ENCODE measurements at places on chromosomes 1 and 21. TPM values are rescaled to one million over a fixed set of nuclear protein-coding genes. Genes with fewer than 3 reads are reported as not detected.

- H3K36me3 ChIP-seq, result no peaks in the 10 kb centered on the region
- H3K4me3 ChIP-seq, result no peak overlapping the region
- peaks cover 7% of the 10 kb centered on the region for H3K4me1 ChIP-seq
Measured at GRCh38 chr1:6861075-6861724, 75.9 kb downstream of the CAMTA1 start.

GRCh38 chr1:213987422-213987926 lies 299 bp upstream of the PROX1 start:
- peak overlapping the region; percentile 75 for H3K27ac ChIP-seq
- H3K4me1 ChIP-seq, result peaks cover 17% of the 10 kb centered on the region

DNA sequence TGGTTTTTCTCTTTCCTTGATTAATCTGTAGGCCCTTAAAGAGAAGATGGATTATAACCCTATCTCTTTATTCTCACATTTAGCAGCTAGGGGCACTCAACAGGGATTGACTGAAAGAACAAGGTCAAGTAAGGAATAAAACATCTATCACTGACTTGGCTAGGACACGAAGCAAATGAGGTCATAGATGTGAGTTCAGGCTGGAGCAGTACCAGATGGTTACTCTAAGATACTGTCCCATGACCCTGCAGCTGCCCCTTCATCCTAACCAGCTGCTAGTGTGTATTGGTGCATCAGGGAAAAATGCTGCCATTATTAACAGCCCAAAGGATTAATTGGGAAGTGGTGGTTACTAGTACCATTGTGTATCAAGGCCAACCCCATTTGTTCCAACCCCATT lies 221.9 kb downstream of the CTH start:
- H3K27me3 ChIP-seq, result no peaks in the 10 kb centered on the region
- H3K27ac ChIP-seq, result no peak overlapping the region
- H3K4me3 ChIP-seq, result no peak overlapping the region
- no peaks in the 10 kb centered on the region for H3K4me1 ChIP-seq
- no peak for DNase-seq

DNA sequence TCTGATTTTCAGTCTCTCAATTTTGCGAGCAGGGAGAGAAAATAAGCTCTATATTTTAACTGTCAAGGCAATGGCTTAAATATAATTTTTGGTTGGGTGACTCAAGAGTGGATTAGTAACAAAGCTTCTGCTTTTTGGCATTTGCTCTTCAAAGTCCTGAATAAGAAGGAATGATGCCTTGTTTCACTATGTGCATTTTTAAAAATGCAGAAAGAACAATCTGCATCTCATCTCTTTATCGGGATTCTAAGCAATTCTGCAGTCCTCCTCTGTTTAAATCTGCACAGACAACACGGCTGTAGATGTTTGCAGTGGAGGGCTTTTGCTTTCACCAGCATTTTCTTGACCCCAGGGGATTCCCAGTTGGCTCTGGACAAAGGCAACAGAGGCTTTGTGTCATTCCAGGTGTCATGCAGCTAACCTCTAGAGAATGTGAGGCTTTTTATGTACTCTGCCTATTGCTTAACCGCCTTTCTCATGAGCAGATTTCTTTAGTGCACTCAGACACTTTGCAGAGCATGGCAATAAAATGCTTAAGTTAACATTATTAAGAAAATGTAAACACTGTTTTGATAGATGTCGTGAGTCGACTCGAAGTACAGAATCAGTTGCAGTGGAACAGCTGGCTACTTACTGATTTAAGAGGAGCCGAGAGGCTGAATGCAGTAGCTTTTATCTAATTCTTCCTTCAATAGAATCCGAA lies 783.2 kb upstream of the NEGR1 start:
- DNase-seq, result no peak
- H3K4me3 ChIP-seq, result no peak overlapping the region
- H3K27ac ChIP-seq, result no peak overlapping the region
- no peaks in the 10 kb centered on the region for H3K36me3 ChIP-seq
- no peaks in the 10 kb centered on the region for H3K27me3 ChIP-seq

PTPRF gene
- 74.9 TPM for total RNA-seq

DNA sequence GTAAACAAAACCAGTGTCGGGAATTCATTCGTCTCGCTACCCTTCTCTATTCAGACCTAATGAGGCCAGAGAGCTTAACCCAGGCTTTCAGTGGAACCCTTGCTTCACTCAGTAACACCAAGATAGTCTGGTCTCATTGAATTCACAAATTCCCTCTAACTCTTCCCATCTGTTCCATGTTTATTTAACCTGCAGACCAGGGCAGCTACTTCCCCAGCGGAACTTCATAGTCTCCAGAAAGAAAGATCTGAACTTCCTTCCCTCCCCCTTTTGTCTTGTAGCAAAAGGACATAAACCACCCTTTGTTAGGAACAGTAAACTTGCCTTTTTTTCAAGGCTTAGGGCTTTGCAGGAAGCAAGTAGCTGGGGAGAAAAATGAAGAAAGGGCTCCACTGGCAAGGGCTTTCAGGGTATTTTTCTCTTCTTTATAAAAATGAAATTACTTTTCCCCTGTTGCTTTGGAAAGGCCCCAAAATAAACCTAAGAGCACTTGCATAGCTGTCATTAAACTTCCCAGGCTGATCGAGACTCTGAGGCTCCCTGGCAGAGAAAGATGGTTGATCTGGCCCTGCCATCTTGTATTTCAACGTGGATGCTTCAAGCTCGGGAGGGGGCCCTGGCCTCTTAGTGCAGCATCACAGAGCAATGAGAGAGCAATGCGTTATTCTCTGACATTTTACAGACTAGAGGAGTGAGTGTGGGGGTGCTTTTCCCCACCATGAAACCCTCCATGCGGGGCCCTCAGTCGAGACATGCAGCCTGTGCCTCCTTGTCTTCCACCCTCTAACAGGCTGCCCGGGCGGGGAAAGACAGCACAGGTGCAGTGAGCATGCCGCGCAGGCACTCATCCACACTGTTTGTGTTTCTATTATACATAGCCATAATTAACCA lies 30.0 kb downstream of the MIS18A start:
- no peak for DNase-seq
- no peaks in the 10 kb centered on the region for H3K27me3 ChIP-seq
- peaks cover 4% of the 10 kb centered on the region for H3K4me1 ChIP-seq
- H3K27ac ChIP-seq, result no peak overlapping the region

GRCh38 chr1:174447866-174448530 lies at the start of gene GPR52:
TSS of gene GPR52 (plus strand) at chr1:174447964. CDS start at chr1:174448112, 148 bp downstream.
- no peak within 1 kb of the TSS for H3K4me3 ChIP-seq
- no peaks in the 10 kb centered on the region for H3K27me3 ChIP-seq
- H3K4me1 ChIP-seq, result peaks cover 2% of the 10 kb centered on the region
- no peaks in the 10 kb centered on the region for H3K36me3 ChIP-seq
- no peak for DNase-seq

HES2 gene
- total RNA-seq, result 9.2 TPM

DNA sequence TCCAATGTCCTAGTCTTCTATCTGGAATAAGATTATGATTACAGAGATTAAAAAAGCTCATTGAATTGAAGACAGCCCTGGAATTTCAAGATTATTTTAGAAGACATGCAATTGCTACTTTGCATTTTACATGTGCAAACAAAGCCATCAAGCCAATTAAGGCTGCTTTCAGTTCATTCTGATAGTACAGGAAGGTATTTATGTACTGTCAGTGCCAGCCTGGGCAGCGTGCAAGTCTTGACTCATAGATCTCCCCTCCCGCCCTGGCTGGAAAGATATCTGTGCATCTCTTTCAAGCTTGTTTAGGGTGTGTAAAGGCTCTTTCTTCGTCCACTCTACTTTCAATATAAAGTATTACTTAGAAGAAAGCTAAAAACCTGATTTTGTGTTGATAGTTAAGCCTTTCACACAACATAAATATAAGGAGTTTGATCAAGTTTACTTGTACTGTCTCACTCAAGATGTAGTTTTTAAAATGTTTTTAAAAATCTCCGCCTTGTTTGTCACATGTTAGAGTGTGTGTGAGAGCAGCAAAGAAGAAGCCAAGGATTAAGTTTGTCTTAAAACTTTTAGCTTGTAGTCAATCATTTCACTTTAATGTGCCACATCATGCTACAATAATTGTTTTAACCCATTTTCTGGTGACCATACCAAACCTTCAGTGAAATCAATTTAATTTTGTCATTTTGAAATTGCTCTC lies 13.6 kb upstream of the LYPLAL1 start:
- no peaks in the 10 kb centered on the region for H3K4me1 ChIP-seq
- no peaks in the 10 kb centered on the region for H3K27me3 ChIP-seq
- no peak overlapping the region for H3K27ac ChIP-seq
- no peaks in the 10 kb centered on the region for H3K36me3 ChIP-seq
- no peak overlapping the region for H3K4me3 ChIP-seq
- DNase-seq, result no peak

- DNase-seq, result no peak
- no peaks in the 10 kb centered on the region for H3K27me3 ChIP-seq
- H3K4me3 ChIP-seq, result no peak overlapping the region
- H3K27ac ChIP-seq, result no peak overlapping the region
- H3K4me1 ChIP-seq, result no peaks in the 10 kb centered on the region
- no peaks in the 10 kb centered on the region for H3K36me3 ChIP-seq
Measured at GRCh38 chr1:243686159-243686558, 163.9 kb downstream of the AKT3 start.

- peak overlapping the region; percentile 51 for H3K4me3 ChIP-seq
- no peaks in the 10 kb centered on the region for H3K36me3 ChIP-seq
- DNase-seq, result peak; percentile 72
- H3K4me1 ChIP-seq, result peaks cover 4% of the 10 kb centered on the region
Measured at GRCh38 chr21:44337941-44338895, 972 bp downstream of the CFAP410 start.

DNA sequence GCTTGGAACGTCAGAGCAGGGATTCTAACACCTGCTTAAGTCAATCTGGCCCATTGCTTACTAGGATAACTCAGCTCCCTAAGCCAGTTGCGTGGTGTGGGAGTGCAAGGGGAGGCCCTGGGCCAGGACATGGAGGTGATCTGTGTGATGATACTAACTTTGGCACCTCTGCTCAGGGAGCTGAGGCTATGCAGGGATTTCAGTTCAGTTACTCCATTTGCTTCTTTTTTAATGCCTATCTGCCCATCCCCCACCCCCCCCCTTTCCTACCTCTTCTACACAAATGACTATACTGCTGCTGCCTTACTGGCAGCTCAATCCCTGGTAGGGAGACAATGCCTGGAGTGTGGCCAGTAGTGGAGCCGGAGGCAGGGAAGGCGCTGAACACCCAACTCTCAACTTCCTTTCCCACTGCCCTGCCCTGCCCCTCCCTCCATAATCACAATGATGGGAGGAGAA lies 19.5 kb downstream of the INKA2 start:
- no peaks in the 10 kb centered on the region for H3K27me3 ChIP-seq
- no peak overlapping the region for H3K27ac ChIP-seq
- H3K36me3 ChIP-seq, result no peaks in the 10 kb centered on the region
- DNase-seq, result no peak
- no peak overlapping the region for H3K4me3 ChIP-seq
- peaks cover 1% of the 10 kb centered on the region for H3K4me1 ChIP-seq

DNA sequence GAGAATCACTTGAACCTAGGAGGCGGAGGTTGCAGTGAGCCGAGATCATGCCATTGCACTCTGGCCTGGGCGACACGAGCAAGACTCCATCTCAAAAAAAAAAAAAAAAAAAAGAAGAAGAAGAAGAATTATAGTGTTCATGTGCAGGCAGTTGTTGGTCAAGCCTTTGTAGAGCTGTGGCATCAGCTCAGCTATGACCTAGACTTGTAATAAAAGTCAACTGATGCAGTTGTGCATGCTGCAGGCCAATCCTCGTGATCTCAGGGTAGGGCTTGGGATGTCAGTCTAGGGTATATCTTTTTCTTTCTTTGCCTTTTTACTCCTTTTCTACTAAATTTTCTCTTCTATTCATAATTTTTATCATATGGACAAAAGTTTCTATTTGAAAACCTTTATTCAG lies 76.2 kb downstream of the C1orf21 start:
- DNase-seq, result no peak
- H3K27me3 ChIP-seq, result no peaks in the 10 kb centered on the region
- no peak overlapping the region for H3K4me3 ChIP-seq
- H3K27ac ChIP-seq, result no peak overlapping the region
- peaks cover 11% of the 10 kb centered on the region for H3K4me1 ChIP-seq
